Heart left ventricle (tissue), 16 donors: ENCODE measurements at places on chromosomes 11 and 22. TPM values are rescaled to one million over a fixed set of nuclear protein-coding genes. Genes with fewer than 3 reads are reported as not detected.
A peak's percentile ranks its signal among the peaks of the same experiment; 100 is the strongest.

CD6 gene
- 0.12 TPM for total RNA-seq

DNA sequence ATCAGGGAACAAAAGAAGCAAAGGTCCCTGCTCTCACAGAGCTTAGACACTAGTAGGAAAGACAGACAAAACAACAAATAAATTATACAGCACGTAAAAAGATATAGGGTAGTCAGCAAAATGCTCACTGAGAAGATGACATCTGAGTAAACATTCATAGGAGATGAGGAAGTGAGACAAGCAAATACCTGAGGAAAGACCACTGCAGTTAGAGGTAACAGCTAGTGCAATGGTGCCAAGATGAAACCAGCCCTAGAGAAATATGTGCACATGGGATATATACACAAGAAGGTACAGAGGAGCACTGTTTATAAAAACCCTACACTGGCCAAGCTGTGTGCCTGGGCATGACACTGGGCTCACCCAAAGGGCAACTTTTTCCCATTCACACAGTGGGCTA, 9.8 kb downstream of the CYP2R1 start:
- no peak for DNase-seq

DNA sequence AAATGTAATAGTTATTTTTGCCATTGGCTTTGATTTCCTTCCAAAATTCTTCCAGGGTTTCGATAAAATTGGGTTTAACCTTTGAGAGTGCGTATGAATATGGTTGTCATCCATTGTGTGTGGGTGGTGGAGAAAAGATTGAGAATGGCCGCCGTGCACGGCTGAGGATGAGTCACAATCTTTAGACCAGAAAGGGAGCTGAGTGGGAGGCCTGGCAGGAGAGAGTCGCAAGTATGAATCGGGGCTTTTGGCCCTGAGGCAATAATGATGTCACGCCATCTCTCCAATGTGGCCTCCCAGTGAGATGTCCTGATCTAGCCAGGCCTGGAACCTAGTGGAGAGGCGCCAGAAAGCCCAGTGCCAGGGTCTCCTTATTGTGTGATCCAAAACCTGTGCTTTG, 33.1 kb upstream of the SMPD1 start:
- peak; percentile 70 for DNase-seq

DNA sequence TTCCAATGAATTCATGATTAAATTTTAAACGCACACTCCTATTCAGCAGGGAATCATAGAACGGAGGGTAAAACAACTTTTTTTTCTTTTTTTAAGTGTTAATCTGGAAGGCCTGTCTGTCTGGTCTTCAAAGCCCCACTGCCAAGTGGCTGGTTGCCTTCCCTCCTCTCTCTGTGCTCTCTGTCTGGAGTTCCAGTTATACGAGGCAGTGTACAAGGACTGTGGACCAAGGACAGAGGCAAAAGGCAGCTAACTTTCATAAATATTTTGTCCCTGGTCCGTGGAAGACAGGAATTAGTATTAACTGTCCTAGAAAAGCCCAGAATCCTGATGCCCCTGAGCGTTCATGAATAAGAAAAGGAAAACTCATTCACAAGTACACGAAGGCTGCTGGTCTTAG, 164.0 kb upstream of the E2F8 start:
- DNase-seq: no peak

GRCh38 chr11:121465709-121466062, 12.9 kb upstream of the SORL1-AS1 start:
- DNase-seq: no peak

DNA sequence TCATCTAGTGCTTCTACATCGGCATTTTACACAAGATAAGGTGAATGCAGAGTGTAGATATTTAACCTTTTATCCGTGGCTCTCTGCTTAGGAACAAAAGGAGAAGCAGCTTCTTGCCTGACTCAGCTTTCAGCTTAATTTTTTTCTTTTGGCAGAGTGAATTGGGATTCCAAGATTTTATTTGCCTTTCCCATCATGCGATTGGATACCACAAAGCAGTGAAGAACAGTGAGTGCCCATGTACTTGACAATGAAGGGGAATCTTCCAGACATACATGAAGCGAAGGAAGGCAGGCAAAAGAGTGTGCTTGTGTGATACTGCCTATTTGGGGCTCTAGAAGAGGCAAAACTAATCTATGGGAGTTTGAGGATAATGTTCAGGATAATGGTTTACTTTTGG, 17.0 kb upstream of the CHKA start:
- DNase-seq: no peak

GRCh38 chr11:8732748-8733241, 50.2 kb downstream of the RPL27A start:
- DNase-seq: peak; percentile 88

GRCh38 chr22:22830957-22831688, 56.5 kb upstream of the IGLL5 start:
- no peak for DNase-seq

DNA sequence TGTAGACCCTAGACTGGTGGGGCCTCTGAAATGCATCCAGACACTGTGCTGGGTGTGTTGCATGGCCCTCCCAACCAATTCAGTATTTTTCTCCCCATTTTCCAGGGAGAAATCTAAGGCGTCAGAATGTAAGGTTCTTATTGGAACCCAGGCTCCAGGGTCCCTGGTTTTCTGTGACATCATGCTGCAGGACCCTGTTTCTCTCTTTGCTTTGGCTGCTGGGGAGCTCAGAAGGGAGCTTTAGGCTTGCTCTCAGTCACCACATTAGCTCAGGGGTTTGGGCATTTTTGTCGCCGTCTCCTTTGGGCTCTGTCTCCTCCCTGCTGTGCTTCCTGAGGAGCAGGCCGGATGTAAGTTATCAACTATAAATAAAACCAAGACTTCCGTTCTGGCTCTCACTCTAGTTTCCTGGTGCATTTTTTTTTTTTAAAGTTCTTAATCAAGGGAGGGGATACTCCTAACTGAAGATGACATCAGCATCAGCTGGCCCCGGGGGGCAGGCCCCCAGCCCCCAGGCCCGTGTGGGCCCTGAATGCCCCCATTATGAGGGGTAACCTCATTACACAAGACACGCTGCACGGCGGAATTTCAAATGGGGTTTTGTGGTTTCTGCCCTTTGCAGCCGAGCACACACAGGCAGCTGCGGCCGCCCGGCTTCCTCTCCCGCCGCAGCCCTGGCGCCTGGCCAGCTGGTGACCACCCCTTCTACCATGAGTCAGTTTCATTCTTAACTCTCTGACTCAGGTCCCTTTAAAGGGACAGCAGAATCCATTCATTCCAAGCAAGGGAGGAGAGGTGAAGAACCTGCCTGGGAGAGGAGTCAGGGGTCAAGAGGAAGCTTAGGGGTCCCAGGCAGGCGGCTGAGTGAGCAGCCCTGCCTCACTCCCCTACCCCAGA, 3.2 kb downstream of the MYEOV start:
- DNase-seq: peak; percentile 95

GRCh38 chr11:77710358-77710757, 72.8 kb upstream of the CLNS1A start:
- DNase-seq: no peak
